RPMI8226 (cell line): ENCODE measurements at places on chromosomes 7 and 10.
A peak's percentile ranks its signal among the peaks of the same experiment; 100 is the strongest.

GRCh38 chr10:110758898-110759297 is 112.8 kb upstream of the PDCD4 start:
- no peak for DNase-seq

DNA sequence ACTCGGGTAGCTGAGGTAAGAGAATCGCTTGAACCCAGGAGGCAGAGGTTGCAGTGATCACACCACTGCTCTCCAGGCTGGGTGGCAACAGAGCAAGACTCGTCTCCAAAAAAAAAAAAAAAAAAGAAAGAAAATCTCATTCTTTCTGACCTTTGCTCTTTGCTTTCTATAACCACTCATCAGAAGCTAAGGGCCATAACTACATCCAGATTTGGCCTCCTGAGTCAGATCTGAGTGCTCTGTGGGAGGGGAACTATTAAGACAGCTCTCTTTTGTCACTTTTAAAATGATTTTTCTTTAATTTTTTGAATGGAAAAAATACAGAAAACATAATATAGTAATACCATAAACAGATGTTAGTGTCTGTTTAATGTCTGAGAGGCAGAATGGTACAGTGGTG is 210.1 kb downstream of the KIAA1217 start:
- DNase-seq, result no peak

- no peak for DNase-seq
Observed at GRCh38 chr7:25861601-25862260, 290.3 kb upstream of the NFE2L3 start.

- DNase-seq, result peak; percentile 74
Observed at GRCh38 chr7:151518105-151518946, 1.4 kb downstream of the RHEB start.

DNA sequence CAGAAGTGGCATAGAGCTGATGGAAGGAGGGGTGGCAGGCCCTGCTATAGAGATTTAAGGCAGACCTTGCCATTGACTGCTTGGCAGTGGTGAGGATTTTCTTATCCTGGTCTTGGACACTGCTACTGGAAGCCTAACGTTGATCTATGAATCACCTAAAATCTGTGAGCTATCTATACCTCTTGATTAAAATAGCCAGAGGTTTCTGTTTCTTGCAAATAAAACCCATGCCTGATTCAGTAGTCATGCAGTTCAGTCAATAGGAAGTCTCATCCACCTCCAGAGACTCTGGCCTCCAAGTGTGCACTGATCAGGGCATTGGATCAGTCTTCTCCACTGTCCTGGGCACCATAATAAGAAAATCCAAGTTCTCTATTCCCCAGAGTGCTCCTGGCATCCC is 286.5 kb downstream of the PTEN start:
- DNase-seq, result no peak
